Spinal cord (tissue), 10 donors: ENCODE measurements at places on chromosomes 6 and 20.

- no peak for DNase-seq
These were observed 72.2 kb downstream of the RWDD2A start for GRCh38 chr6:83265384-83265783.

GRCh38 chr6:165701005-165701404, 38.0 kb upstream of the PDE10A start:
- no peak for DNase-seq

DNA sequence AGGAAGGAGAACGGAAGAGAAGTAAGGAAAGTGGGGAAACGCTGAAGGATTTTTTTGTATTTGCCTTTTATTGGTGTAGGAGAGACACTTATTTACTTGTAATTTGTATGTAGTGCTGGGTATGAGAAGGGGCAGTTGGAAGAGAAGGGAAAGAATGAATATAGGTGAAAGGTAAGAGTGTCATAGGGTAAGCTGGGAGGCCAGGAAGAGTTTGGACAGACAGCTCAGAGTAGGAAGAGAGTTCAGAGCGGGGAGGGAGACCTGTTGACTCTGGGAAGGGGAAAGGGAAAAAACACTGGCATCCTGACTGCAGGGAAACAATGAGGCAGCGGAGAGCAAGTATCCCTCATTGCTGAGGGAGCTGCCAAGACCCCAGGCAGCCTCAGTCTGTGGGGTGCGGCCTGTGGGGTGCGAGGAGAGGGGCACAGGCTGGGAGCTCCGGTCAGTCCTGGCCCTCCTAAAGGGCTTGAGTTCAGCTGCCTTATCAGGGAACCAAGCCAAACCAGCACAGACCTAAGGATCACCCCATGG, 3.1 kb downstream of the TRAF3IP2 start:
- DNase-seq: no peak

- DNase-seq: no peak
These were observed 26.2 kb downstream of the VSTM2L start for GRCh38 chr20:37928996-37929682.
